Mesenteric fat pad (tissue), 1 donor: ENCODE measurements at places on chromosomes 7 and 10. TPM values are rescaled to one million over a fixed set of nuclear protein-coding genes. Genes with fewer than 3 reads are reported as not detected.

The ACTL6B gene
- total RNA-seq = not detected

The GNAI1 gene
- total RNA-seq = 179 TPM

The DDX50 gene
- 33.3 TPM for total RNA-seq

The PARP12 gene
- total RNA-seq = 43.8 TPM

The AOAH gene
- total RNA-seq = 9.4 TPM

The SCART1 gene
- 3.3 TPM for total RNA-seq

The TUBAL3 gene
- total RNA-seq = not detected

The FAM25C gene
- not detected for total RNA-seq

The MALRD1 gene
- 1.1 TPM for total RNA-seq

The LFNG gene
- 43.8 TPM for total RNA-seq

The PRR15 gene
- 3.1 TPM for total RNA-seq

The ACSM6 gene
- total RNA-seq = not detected

The CTNNA3 gene
- 0.10 TPM for total RNA-seq

The CYP3A5 gene
- 96.8 TPM for total RNA-seq

The R3HCC1L gene
- 7.2 TPM for total RNA-seq

The PLCE1 gene
- total RNA-seq = 5.7 TPM

The SDK1 gene
- total RNA-seq = 7.5 TPM

The KCNIP2 gene
- 151 TPM for total RNA-seq

The ZNF107 gene
- total RNA-seq = 4.0 TPM

The ZNF804B gene
- not detected for total RNA-seq

The SPAM1 gene
- total RNA-seq = not detected

The PIP gene
- total RNA-seq = not detected

The CCL26 gene
- total RNA-seq = 21.4 TPM

The PRKAR2B gene
- total RNA-seq = 258 TPM

The BTBD16 gene
- not detected for total RNA-seq

The AHR gene
- total RNA-seq = 89.3 TPM

The SLC29A4 gene
- 38.2 TPM for total RNA-seq

The ZSCAN21 gene
- total RNA-seq = 10.2 TPM

The TMEM273 gene
- 17.9 TPM for total RNA-seq

The UCMA gene
- not detected for total RNA-seq

The SH2D4B gene
- total RNA-seq = 0.35 TPM

The ZDHHC16 gene
- 28.0 TPM for total RNA-seq

The LIPN gene
- total RNA-seq = 0.74 TPM

The CACNB2 gene
- total RNA-seq = 0.19 TPM

The RBM33 gene
- total RNA-seq = 43.7 TPM

The NEBL gene
- total RNA-seq = 0.80 TPM

The CPXM2 gene
- 17.9 TPM for total RNA-seq
